Activated T-helper 1 cell treated with anti-CD3 and anti-CD28 coated beads, Interleukin-2, amount 50 U/mL, for 16 hours (primary cell): ENCODE measurements at places on chromosomes 7 and 10.

DNA sequence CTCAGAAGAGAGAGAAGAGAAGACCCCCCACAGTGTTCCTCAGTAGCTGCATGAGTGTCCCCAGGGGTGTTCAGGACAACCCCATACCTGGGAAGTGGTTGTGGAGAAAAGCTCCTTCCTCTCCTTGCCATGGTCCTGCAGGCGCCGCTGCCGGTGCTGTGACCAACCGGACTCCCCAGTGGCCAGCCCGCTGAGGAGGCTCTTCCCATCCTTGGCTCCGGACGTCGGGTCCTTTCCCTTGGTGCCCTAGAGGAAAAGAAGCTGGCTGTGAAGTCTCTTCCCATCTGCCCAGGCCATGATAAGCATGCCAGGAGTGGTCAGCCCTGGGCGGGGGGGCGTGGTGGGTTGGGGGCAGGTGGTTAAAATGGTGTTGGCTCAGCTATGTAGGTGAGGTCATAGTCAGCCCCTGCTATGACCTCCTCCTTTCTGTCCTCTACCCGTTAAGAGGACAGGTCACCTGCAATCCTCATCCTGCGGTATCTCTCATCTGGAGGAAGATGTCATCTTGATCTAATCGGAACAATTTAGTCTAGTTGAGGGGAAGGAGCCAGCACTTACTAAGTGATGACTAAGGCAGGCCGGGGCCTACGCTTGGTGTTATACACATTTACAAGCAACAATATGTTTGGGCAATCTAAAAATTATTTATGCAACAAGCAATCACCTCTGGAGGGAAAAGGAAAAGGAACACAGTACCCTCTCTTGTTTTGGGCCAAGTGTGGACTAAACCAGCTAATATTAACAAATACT is 13.2 kb downstream of the WDR91 start:
- no peak for DNase-seq

- no peak for DNase-seq
Measured at GRCh38 chr10:133347710-133348517, 741 bp downstream of the PRAP1 start.

GRCh38 chr7:25770235-25770634 is 381.8 kb upstream of the NFE2L3 start:
- DNase-seq = no peak

DNA sequence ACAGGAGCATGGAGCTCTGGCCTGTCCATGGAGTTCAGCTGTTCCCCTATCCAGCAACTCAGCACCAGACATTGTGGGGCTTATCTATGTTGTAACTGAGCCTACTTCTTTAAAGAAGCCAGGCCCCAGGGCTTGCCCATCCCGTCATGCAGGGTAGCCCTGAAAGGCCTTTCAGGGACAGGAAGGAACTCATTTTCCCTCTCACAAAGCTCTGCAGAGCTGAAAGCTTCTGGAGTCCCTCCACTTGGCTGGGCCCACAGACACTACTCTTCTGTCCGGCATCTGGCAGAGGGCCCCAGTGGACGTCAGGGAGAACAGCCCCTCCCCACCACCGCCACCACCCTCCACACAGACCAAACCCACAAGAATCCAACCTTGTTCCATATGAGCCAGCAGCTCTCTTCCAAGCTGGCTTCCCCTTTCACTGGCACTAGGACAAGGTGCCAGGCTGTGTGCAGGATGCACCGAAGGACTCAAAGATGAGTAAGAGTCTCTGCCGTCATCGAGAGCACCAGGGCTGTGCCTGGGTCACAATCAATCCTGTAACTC is 33.1 kb downstream of the DENND2A start:
- no peak for DNase-seq

- DNase-seq = no peak
Measured at GRCh38 chr7:101902680-101903514, 85.5 kb downstream of the CUX1 start.

- no peak for DNase-seq
Measured at GRCh38 chr7:79610748-79611304, 157.4 kb upstream of the MAGI2 start.

DNA sequence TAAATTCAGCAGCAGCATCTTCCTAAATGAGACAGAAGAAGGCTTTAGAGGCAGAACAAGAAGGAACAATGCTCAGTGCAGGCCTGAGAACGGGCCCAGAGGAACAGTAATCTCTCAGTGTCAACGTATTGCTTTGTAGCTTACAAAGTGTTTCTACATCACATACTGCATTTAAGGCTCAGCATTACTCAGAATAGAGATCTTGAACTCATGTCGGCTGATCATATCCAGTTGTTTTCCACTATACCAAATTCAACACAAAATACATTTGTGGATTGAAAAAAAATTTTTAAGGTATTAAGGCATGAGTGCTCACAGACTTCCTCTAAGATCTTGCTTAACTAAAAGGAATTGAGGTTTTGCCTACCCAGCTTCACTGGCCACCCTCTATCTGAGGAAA is 325.1 kb downstream of the HPSE2 start:
- no peak for DNase-seq

DNA sequence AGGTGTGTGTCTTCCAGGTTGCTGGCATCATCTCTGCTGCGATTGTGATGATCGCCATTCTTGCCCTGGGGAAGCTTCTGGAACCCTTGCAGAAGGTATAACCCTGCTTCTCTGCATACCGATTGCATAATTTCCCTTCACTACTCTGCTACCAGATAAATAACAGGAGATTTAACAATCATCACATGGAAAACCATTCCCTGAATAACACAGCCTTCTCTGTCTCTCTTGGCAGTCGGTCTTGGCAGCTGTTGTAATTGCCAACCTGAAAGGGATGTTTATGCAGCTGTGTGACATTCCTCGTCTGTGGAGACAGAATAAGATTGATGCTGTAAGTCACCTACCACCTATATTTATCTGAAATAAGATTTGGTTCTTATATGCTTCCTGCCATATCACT is 33.8 kb downstream of the SLC26A4 start:
- DNase-seq = no peak

DNA sequence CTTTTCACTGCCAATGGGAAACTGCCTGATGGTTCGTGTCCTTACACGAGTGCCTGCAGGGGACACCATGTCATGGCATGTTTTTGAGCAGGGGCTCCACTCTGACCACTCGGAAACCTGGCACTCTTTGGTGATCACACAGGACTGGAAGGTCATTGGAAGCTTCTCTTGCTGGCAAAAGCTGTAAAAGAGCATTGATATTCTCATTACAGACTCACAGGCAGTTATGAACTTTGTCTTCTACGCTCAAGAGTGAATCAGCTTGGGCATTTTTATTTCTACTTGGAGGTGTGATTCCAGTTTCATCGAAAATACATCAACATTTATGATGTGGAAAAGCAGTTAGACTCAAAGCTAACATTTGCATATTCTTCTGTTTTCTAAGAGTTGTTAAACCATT is 238.7 kb downstream of the THSD7A start:
- DNase-seq = no peak

- no peak for DNase-seq
Measured at GRCh38 chr7:146397141-146397540, 280.5 kb downstream of the CNTNAP2 start.

DNA sequence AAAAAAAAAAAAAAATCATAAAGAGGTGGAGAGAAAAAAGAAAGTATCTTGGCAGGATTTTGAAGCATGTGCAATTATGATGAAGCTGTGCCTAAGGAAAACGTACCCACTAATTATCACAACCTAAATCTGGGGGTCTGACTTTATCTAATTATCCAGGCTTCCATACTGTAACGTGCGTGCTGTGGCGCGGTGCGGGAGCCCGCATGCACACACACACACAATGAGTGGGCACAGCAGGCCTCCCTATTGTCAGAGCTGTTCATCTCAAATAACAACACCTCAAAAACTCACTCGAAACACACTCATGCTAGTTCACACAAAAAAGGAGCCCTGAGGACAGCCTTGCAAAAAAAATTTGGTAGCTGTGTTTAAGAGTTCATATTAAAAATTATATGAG is 31.9 kb downstream of the BEND7 start:
- DNase-seq = no peak
